Esophagus muscularis mucosa (tissue), 4 donors: ENCODE measurements at places on chromosomes 3 and 15. TPM values are rescaled to one million over a fixed set of nuclear protein-coding genes. Genes with fewer than 3 reads are reported as not detected.

The CLDN1 gene
- 1.2 TPM for total RNA-seq

- no peak overlapping the region for H3K27ac ChIP-seq
- no peak overlapping the region for H3K4me3 ChIP-seq
- H3K27me3 ChIP-seq: no peaks in the 10 kb centered on the region
- no peaks in the 10 kb centered on the region for H3K36me3 ChIP-seq
- peaks cover 2% of the 10 kb centered on the region for H3K4me1 ChIP-seq
- DNase-seq: no peak
Measured at GRCh38 chr3:61954097-61954540, 392.7 kb downstream of the PTPRG start.

DNA sequence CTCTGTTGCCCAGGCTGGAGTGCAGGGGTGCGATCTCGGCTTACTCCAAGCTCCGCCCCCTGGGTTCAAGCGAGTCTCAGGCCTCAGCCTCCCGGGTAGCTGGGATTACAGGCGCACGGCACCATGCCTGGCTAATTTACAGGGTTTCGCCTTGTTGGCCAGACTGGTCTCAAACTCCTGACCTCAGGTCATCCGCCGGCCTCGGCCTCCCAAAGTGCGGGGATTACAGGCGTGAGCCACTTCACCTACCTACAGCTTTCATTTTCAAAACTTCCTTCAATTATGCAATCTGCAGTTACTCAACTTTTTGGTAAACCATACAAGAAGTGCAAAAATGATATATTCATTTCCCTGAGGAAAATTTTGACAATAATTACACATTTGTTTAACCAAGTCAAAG lies 14.0 kb downstream of the NANOGP8 start:
- H3K27ac ChIP-seq: no peak overlapping the region
- no peaks in the 10 kb centered on the region for H3K36me3 ChIP-seq
- H3K27me3 ChIP-seq: no peaks in the 10 kb centered on the region
- H3K4me3 ChIP-seq: no peak overlapping the region

- no peak for DNase-seq
- H3K27ac ChIP-seq: no peak overlapping the region
- no peak overlapping the region for H3K4me3 ChIP-seq
- no peaks in the 10 kb centered on the region for H3K36me3 ChIP-seq
Measured at GRCh38 chr3:117226932-117227331, 517.4 kb downstream of the TUSC7 start.

The FBXO40 gene
- not detected for total RNA-seq

The GOLGA8M gene
- total RNA-seq: 0.71 TPM

DNA sequence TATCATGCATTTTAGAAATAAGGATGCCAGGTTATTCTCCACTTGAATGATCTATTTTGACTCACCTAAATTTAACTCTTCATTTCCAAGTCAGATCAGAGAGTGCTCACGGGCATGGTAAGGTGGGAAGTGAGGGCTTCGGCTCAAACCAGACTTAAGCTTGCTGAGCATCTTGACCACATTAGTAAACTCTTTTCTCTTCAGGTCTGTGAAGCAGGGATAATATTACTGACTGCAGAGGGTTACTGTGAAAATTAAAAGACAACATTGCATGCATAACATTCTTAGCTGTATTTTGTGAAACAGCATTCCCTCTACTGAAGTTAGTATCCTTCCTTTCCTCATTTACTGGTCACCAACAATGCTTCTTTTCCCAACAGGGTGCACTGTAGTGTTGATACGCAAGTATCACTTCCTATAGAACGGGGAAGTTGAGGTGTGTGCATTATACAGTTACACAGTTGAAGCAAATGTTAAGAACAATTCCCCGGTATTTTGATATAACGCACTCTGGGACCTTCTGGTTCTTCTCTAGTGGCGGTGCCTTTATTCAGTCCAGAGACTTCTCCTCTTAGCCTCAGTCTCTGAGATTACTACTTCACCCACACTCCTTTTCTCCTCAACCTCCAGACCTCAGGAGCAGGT lies 74.1 kb upstream of the MNS1 start:
- H3K27me3 ChIP-seq: no peaks in the 10 kb centered on the region
- H3K27ac ChIP-seq: no peak overlapping the region

The GPR87 gene
- not detected for total RNA-seq

DNA sequence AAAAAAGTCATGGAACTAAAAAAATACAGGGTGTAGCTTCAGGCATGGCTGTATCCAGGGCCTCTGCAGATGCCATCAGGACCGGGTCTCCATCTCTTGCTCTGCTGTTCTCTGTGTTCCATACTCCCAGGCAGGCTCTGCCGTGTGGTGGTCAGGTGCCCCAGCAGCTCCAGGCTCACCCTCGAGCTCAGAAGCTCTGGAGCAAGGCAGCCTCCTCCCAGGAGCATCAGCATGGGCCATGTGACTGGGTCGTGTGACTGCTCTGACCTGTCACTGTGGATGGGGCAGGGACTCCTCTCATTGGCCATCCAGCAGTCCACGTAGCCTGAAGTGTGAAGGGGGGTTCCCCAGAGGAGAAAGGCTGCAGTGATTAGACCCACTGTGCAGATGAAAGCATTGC lies 8.5 kb downstream of the FBLN2 start:
- H3K27ac ChIP-seq: no peak overlapping the region
- DNase-seq: no peak
- H3K4me1 ChIP-seq: peaks cover 55% of the 10 kb centered on the region
- no peaks in the 10 kb centered on the region for H3K27me3 ChIP-seq
- no peak overlapping the region for H3K4me3 ChIP-seq

DNA sequence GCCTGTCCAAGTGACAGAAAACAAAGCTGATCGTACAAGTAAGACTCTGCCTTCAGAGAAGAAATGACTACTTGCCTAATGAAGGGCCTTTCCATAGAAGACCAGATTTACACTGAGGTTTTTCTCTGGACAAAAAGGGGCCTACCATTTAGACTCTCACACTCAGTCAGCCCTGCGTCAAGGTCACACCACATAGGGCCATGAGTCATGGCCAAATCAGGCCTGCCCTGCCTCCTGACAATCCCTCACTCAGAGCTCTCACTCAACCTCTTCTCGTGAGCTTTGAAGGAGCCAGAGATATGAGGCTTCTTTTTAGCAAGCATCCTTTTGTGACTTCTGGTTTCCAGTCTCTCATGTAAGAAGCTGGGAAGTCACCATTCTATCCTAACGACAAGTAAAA lies 68.1 kb upstream of the NMNAT3 start:
- H3K4me1 ChIP-seq: no peaks in the 10 kb centered on the region
- no peak overlapping the region for H3K4me3 ChIP-seq
- peak; percentile 24 for DNase-seq
- H3K27ac ChIP-seq: no peak overlapping the region
- H3K36me3 ChIP-seq: no peaks in the 10 kb centered on the region

The C15orf62 gene
- not detected for total RNA-seq

DNA sequence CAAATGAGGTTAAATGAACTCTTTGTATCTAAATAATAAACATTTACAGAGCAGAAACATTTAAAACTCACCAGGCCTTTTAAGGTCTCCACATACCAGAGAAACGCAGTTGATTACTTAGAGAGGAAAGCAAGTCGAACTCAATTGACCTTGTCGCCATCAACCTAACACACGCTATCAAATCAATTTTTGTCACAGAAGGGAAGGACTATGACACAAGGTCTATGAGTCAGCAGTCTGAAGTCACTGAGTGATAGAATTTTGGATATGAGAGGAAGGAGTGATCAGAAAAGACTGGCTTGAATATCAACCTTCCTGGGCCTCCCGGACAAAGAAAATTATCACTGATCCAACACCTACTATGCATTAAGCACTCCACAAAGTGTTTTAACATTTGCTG lies 514.4 kb upstream of the ZNF385D start:
- H3K4me1 ChIP-seq: no peaks in the 10 kb centered on the region
- no peak overlapping the region for H3K27ac ChIP-seq
- H3K36me3 ChIP-seq: no peaks in the 10 kb centered on the region

The SLC6A11 gene
- total RNA-seq: not detected

- no peak overlapping the region for H3K27ac ChIP-seq
- H3K36me3 ChIP-seq: no peaks in the 10 kb centered on the region
- no peaks in the 10 kb centered on the region for H3K4me1 ChIP-seq
- no peak for DNase-seq
Measured at GRCh38 chr3:81545572-81545971, 215.9 kb downstream of the GBE1 start.

GRCh38 chr3:12107071-12107713 lies 51.5 kb downstream of the TIMP4 start:
- no peak overlapping the region for H3K4me3 ChIP-seq
- H3K27me3 ChIP-seq: no peaks in the 10 kb centered on the region
- no peak for DNase-seq
- no peak overlapping the region for H3K27ac ChIP-seq
- no peaks in the 10 kb centered on the region for H3K4me1 ChIP-seq

The P2RY12 gene
- 1.5 TPM for total RNA-seq

The SNTN gene
- not detected for total RNA-seq

- H3K27ac ChIP-seq: no peak overlapping the region
- peaks cover 6% of the 10 kb centered on the region for H3K4me1 ChIP-seq
- no peak for DNase-seq
Measured at GRCh38 chr3:51549311-51549710, 10.8 kb downstream of the RAD54L2 start.

DNA sequence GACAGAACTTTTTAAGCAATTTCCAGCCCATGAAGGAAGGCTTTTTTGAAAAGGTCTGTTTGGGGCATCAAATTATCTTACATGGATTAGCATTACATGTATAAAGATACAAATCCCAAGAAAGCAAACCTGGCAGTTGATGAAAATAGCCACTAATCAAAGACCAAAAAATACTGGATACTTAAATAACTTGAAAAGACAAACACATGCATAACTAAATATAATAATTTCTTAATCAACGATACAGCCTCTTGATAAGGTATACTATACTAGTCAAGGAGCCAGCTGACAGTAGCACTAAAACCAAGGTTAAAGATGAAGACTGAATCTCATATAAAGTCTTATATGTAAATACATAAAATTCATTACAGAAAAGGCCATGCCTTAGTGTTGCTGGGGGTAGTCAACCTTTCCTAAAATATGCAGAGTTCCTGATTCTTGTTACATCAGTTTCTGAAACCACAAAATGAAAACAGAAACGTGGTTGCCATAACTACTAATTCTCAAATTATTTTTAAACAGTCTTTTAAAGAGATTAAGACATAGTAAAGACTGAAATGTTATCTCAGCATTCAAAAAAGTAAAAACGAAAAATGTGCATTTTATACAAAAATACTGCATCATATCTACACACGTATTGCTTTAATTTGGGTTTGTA lies 2.0 kb downstream of the ANKRD28 start:
- H3K36me3 ChIP-seq: no peaks in the 10 kb centered on the region
- no peaks in the 10 kb centered on the region for H3K27me3 ChIP-seq
- peak overlapping the region; percentile 85 for H3K27ac ChIP-seq

- H3K27me3 ChIP-seq: no peaks in the 10 kb centered on the region
- H3K4me1 ChIP-seq: peaks cover 17% of the 10 kb centered on the region
- H3K4me3 ChIP-seq: no peak overlapping the region
- no peak overlapping the region for H3K27ac ChIP-seq
- DNase-seq: no peak
Measured at GRCh38 chr3:23668430-23668904, 137.3 kb upstream of the UBE2E1 start.

- no peak for DNase-seq
- no peaks in the 10 kb centered on the region for H3K4me1 ChIP-seq
- no peak overlapping the region for H3K4me3 ChIP-seq
Measured at GRCh38 chr3:68129065-68129464, 474.7 kb upstream of the SUCLG2 start.
